ENCODE measurements at places on chromosomes 3 and 15.

GRCh38 chr3:23979569-23979968 lies 34.5 kb downstream of the NR1D2 start:
- DNase-seq, result no peak

- no peak for DNase-seq
These were observed 87.7 kb downstream of the ATP10A start for GRCh38 chr15:25775317-25775912.

- DNase-seq, result no peak
These were observed 162.2 kb downstream of the OXSM start for GRCh38 chr3:25952133-25952532.

- no peak for DNase-seq
These were observed 48.9 kb downstream of the PAK2 start for GRCh38 chr3:196788528-196788927.
